ENCODE measurements at places on chromosomes 5 and 9.
A peak's percentile ranks its signal among the peaks of the same experiment; 100 is the strongest.

DNA sequence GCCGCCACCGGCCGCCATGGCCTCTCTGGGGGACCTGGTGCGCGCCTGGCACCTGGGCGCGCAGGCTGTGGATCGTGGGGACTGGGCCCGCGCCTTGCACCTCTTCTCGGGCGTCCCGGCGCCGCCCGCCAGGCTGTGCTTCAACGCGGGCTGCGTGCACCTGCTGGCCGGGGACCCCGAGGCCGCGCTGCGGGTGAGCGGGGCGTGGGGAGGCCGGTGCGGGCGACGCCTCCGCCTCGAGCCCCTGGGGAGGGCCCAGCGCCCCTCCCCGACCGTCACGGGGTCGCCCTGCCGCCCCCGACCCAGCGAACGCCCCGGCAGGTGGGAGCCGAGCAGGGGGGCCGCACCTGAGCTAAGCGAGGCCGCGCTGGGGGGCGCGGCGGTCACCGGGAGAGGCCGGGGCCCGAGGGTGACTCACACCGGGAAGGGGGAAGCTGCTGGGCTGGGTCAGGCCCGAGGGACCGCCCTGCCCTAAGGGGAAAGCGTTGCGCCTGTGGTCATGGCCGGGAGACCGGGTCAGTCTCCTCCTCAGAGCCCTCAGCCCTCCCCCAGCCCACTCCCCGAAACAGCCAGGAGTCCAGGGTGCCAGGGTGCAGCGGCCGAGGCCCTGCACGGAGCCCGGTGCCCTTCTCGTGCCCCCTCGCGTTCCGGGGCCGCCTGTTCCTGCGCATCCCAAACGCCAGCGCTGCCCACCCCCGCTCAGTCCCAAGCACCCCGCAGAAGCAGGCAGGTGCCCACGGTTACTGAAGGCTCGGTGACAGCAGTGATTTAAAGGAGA is 510 bp downstream of the NOXA1 start:
- peaks cover 3% of the 10 kb centered on the region for H3K36me3 ChIP-seq
- no peak overlapping the region for H3K27ac ChIP-seq
- no peak for DNase-seq

DNA sequence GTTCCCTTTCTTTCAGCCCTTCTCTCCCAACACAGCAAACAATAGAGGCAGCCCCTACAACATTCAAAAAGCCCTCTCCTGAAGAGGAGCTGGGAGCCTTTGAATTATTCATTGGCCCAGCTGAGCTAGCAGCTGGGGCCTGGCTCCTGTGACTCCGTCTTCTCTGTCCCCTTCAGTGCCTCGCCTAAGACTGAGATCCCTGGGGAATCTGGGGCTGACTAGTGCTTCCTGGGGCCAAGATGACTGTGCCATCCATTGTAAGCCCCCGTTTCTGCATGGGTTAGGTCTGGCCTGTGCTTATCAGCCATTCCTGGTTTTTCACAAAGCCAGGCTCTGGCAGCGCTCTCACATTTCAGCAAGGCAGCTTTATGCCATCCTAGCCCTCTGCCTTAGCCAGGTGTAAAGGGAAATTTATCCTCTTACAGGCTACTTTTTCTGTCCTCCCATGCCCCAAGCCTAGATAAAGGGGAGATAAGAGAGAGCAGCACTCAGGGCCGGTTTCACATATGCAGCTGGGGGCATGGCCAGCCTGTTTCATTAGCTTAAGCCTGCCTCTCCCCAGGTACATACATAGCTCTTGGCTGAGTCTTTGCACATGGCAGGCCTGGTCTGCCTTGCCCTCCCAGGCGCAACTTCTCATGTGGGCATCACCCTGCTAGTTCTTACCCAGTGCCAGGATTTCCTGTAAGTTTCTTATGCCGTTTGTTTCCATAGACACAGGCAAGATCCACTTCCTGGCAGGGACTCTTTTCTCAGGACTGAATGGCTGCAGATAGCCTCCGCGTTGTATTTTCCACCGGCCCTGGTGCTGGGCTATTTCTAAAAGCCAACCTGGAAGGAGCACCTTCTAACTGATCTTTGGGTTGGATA is 15.8 kb downstream of the PTPA start:
- H3K4me3 ChIP-seq: no peak overlapping the region
- DNase-seq: no peak
- H3K4me1 ChIP-seq: peaks cover 13% of the 10 kb centered on the region
- peaks cover 42% of the 10 kb centered on the region for H3K36me3 ChIP-seq
- H3K27ac ChIP-seq: no peak overlapping the region

DNA sequence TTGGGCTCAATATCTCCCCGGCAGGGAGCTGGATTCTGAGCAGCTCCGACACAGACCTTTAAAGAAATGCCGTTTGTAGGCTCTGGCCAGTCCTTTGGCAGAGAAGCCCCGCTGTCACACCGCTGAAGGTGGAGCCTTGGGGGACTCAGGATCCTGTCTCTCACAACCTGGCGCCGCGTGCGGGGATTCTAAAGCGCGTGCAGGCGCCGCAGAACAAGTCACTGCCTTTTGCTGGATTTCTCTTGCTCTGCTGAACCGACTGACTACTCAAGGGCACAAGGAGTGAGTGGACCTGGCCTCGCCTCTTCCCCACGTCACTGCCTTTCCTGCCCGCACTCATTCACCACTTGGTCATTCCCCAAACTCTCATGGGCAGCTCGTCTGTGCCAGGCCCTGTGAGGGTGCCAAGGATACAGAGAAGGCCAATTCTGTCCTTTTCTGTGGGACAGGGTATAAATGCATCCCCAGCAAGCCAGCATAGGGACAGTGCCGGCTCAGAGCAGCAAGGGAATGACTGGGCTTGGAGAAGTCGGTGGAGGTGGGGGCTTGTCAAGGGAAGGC is 69.3 kb downstream of the CRB2 start:
- no peaks in the 10 kb centered on the region for H3K4me1 ChIP-seq
- H3K4me3 ChIP-seq: no peak overlapping the region
- no peaks in the 10 kb centered on the region for H3K27me3 ChIP-seq

GRCh38 chr5:69024241-69024651 is 69.6 kb upstream of the SLC30A5 start:
- peaks cover 4% of the 10 kb centered on the region for H3K27me3 ChIP-seq
- H3K4me3 ChIP-seq: no peak overlapping the region
- H3K27ac ChIP-seq: no peak overlapping the region
- DNase-seq: peak; percentile 39
- H3K4me1 ChIP-seq: no peaks in the 10 kb centered on the region

DNA sequence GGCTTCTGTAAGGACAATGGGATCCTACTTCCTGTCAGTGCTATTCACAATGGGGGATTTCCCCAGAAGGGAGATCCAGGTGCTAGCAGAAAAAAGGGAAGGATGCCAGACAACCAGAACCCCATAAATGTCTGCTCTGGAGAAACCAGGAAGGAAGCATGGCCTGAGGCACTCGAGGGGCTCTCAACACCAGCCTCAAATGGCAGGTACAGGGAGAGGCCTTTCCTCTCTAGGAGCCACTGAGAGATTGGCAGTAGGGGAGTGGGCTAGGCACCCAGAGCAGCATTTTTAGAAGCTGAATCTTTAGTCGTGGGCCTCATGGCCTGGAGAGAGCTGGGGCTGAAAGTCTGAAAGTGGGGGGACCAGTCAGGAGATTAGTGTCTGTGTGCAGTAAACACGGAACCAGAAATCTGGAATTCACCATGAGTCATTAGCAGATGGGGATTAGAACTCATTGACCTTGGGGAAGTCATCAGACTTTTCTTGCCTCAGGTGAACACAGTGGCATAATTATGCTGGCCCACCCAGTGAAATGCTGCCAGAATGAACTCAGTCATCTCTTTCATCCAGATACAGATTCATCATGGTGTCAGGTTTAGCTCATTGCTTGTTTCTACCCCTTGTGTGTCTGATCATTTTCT is 28.3 kb downstream of the ARHGEF28 start:
- peaks cover 10% of the 10 kb centered on the region for H3K4me1 ChIP-seq
- DNase-seq: peak; percentile 69
- peaks cover 8% of the 10 kb centered on the region for H3K36me3 ChIP-seq
- no peaks in the 10 kb centered on the region for H3K27me3 ChIP-seq

- no peak overlapping the region for H3K27ac ChIP-seq
- H3K36me3 ChIP-seq: no peaks in the 10 kb centered on the region
- DNase-seq: no peak
- peaks cover 7% of the 10 kb centered on the region for H3K4me1 ChIP-seq
- H3K4me3 ChIP-seq: no peak overlapping the region
Measured at GRCh38 chr9:35618854-35619799, 914 bp upstream of the CD72 start.

GRCh38 chr9:70519912-70520724 is 105.7 kb upstream of the KLF9 start:
- DNase-seq: no peak
- H3K36me3 ChIP-seq: no peaks in the 10 kb centered on the region
- no peaks in the 10 kb centered on the region for H3K27me3 ChIP-seq
- H3K4me3 ChIP-seq: no peak overlapping the region
- no peak overlapping the region for H3K27ac ChIP-seq
- no peaks in the 10 kb centered on the region for H3K4me1 ChIP-seq

DNA sequence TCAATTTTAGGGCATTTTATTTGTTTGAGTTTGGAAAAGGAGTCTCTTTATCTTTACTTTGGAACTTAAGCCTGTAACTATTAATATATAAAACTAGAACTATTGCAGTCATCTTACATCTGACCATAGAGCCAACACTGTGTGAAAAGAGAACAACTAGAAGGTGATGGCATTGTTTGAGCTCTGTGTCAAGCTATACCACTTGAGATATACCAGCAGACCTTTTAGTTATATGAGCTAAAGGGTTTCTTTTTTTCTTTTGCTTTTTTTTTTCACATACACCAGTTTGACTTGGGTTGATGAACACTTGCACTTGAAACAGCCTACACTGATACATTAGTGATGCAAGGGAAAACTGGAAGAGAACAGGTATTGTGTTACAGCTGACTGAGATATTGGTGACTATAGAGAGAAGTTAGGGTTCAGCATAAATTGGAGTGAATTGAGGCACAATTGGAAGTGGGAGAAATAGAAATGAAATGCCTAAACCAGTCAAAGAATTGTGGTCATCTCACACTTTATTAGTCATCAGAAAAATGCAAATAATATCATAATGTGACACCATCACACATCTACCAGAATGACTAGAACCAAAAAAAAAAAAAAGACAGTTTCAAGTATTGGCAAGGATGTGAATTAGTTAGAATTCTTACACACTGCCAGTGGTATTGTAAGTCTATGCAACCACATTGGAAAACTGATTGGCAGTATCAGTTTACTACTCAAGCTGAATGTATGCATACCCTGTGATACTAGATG is 60.9 kb downstream of the ADRB2 start:
- no peak for DNase-seq
- no peaks in the 10 kb centered on the region for H3K36me3 ChIP-seq
- no peaks in the 10 kb centered on the region for H3K27me3 ChIP-seq
- no peak overlapping the region for H3K4me3 ChIP-seq

DNA sequence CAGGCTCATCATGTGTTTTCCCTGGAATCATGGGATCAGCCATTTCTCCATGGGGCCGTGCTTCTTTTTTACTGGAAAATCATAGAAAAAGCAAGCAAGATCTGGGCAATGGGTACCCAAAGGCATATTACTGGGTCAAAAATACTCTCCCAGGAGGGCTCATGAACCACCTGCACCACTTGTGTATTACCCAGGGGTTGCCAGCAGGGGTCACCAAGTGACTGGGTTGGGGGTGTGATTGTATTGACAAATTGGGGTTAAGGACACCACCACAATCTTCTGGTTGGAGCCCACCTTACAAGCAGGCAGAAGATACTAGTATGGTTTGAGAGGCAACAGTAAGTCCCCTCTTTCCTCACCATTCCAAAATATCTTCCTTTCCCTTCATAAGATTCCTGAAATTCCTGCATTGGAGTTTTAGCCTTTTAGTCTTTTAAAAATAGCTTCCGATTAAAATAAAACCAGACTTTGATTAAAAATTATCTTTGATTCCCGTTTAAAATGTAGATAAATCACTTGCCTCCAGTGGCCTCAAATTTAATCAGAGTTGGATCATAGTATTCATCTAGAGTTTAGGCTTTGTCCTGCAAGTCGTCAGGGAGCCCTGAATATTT is 603.3 kb downstream of the KIF4B start:
- no peaks in the 10 kb centered on the region for H3K27me3 ChIP-seq
- H3K4me1 ChIP-seq: no peaks in the 10 kb centered on the region
- DNase-seq: peak; percentile 12
- no peaks in the 10 kb centered on the region for H3K36me3 ChIP-seq
- H3K27ac ChIP-seq: no peak overlapping the region
- H3K4me3 ChIP-seq: no peak overlapping the region

DNA sequence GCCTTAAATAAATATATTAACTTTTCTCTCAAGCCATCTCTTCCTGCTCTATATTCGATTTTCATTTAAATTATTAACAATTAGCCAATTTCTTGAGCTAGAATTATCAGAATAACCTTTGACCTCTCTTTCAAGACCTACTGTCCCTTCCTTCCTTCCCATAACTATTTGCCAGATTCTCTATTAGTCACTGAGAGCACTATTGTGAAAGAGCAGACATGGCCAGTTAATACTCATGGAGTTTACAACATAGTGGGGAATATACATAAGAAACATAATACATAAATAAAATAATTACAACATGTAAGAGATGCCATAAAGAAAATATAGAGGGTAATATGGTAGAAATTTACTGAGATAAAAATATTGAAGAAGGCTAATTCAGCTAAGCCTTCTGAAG is 72.1 kb upstream of the CHD1 start:
- H3K4me1 ChIP-seq: no peaks in the 10 kb centered on the region
- no peaks in the 10 kb centered on the region for H3K27me3 ChIP-seq
- no peak overlapping the region for H3K4me3 ChIP-seq
- H3K36me3 ChIP-seq: no peaks in the 10 kb centered on the region
- no peak overlapping the region for H3K27ac ChIP-seq

- no peak for DNase-seq
- H3K27me3 ChIP-seq: peaks cover 4% of the 10 kb centered on the region
- no peak overlapping the region for H3K4me3 ChIP-seq
- no peak overlapping the region for H3K27ac ChIP-seq
- H3K36me3 ChIP-seq: no peaks in the 10 kb centered on the region
- no peaks in the 10 kb centered on the region for H3K4me1 ChIP-seq
Measured at GRCh38 chr5:151912360-151912759, 12.3 kb downstream of the GLRA1 start.

DNA sequence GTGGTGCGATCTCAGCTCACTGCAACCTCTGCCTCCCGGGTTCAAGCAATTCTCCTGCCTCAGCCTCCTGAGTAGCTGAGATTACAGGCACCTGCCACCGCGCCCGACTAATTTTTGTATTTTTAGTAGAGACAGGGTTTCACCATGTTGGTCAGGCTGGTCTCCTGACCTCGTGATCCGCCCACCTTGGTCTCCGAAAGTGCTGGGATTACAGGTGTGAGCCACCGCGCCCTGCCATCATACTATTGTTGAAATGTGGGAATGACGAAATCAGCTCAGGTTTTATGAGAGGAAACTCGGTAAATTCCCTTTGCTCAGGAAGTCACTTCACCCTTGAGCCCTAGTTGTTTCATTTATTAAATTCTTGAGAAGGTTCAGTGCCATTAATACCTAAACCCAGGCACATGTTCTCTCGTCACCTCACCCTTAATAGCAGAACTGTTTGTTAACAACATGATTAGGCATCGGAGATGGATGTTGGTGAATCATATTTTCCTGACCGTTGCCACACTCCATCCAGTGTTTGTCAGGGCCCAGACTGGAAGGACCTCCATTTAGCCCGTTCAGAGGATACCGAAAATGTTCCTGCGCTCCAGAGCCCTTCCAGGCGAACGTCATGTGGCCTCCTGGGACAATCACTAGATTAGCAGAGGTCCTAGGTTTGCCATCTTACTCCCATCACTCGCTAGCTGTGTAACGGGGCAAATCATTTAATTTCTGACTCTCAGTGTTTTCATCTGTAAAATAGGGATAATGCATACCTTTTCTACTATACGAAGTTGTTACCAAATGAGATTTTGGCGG is 20.0 kb upstream of the CREBRF start:
- H3K27ac ChIP-seq: no peak overlapping the region
- H3K36me3 ChIP-seq: peaks cover 40% of the 10 kb centered on the region
- no peak for DNase-seq
- peak overlapping the region; percentile 10 for H3K4me3 ChIP-seq
- H3K4me1 ChIP-seq: peaks cover 4% of the 10 kb centered on the region

GRCh38 chr5:147200004-147200403 is 34.8 kb upstream of the STK32A start:
- peak overlapping the region; percentile 36 for H3K27ac ChIP-seq
- peaks cover 2% of the 10 kb centered on the region for H3K4me1 ChIP-seq
- no peaks in the 10 kb centered on the region for H3K36me3 ChIP-seq
- no peak overlapping the region for H3K4me3 ChIP-seq

Data from mesenchymal stem cell (in vitro differentiated cells and primary cell).